ENCODE measurements at places on chromosomes 2 and 18.

GRCh38 chr2:127887776-127888130 is 2.0 kb upstream of the AMMECR1L start:
- no peak for DNase-seq

DNA sequence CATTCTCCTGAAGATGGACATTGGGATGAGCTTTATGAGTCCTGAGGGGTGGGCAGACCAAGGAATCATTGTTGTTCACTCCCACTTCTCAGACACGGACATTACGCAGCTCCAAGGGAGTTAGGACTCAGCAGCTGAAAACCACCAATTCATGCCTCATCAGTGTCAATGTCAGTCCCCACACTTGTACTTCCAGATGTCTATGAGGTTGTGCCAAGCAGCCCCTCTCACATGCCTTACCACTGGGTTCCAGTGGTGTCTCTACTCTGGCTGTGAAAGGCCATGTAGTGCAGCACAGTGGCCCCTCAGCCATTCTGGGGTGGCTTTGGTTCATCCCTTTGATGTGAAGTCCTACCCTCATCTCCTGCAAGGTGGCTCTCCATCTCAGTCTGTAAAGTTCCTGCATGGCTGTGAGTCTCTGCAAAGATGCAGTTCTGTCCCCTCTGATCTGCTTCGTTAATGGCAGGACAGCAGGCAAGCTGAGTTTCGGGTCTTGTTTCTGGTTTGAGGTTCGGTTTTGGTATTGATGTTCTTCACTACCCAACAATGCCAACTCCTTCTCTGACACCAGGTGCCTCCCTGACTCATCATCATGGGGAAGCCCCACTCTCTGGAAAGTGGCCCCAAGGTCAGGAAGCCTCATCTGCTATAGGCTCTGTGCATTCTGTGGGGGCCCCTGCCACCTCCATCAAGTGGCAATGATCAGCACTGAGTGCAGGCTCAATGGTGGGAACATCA is 14.0 kb upstream of the COL6A3 start:
- DNase-seq = no peak

DNA sequence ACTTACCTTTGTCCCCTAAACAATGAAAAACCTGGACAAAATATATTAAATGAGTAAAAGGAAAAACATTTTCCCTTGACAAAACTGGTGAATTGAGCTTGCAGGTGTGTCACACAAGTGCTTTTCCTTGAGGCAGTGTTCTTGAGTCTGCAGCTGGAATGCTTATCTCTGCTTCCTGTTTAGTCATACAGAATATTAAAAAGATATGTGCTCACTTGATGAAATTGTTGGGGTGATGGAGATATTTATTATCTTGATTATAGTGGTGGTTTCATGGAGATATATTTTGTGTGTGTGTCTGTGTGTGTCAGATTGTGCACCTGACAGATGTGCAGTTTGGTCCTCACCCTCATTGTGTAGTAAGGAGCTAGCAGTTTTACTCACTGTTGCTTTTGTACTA is 3.3 kb downstream of the TAF1B start:
- no peak for DNase-seq

- no peak for DNase-seq
Observed at GRCh38 chr2:238418196-238418998, 8.3 kb upstream of the ASB1 start.

DNA sequence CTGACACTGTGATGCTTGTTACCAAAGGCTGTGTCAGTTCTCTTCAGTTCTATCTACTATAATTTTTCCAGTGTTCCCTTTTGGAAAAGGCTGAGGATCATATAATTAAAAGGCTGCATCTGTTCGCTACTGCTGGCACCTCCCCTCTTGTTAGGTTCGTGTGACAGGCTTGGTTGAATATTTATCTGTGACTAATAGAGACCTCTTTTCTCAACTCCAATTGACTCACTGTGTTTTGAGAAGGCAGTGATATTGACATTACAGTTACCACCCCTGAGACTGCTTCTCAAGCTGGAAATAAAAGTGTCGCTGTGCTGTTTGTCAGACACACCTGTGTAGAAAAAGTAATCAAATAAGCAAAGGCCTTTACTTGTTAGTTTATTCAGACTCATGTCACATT is 205.5 kb upstream of the KCNH7 start:
- no peak for DNase-seq

- DNase-seq = no peak
Observed at GRCh38 chr2:28209864-28210263, 182.8 kb upstream of the FOSL2 start.

GRCh38 chr18:44679914-44680272 is 795 bp upstream of the SETBP1 start:
- DNase-seq = no peak

DNA sequence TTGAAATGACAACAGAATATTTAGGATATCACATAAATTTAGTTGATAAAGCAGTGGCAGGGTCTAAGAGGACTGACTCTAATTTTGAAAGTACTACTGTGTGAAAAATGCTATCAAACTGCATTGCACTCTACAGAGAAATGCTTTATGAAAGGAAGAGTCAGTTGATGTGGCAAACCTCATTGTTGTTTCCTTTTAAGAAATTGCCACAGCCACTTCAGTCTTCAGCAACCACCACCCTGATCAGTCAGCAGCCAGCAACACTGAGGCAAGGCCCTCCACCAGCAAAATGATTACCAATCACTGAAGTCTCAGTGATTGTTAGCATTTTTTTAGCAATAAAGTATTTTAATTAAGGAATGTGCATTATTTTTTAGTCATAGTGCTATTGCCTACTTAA is 488.7 kb upstream of the SLC39A10 start:
- DNase-seq = no peak

- DNase-seq = no peak
Observed at GRCh38 chr2:65826567-65826966, 394.2 kb upstream of the SPRED2 start.

DNA sequence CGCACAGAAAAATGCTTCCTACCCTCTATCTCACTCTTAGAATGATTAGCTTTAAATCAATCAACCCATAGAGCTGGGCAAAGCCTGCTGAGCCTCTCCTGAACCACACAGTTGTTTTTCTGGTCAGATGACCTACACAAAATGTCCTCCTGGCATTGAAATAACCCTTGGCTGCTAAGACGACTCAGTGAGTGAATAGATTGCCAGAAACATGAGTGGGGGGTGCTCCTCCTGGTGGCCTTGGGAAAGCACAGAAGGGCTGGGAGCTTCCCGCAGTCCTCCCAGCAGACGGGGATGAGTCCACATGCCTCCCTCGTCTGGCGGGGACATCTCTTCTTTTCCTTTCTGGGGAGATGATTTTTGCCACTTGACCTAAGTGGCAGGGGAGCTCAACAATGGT is 14.9 kb downstream of the MAL start:
- no peak for DNase-seq

DNA sequence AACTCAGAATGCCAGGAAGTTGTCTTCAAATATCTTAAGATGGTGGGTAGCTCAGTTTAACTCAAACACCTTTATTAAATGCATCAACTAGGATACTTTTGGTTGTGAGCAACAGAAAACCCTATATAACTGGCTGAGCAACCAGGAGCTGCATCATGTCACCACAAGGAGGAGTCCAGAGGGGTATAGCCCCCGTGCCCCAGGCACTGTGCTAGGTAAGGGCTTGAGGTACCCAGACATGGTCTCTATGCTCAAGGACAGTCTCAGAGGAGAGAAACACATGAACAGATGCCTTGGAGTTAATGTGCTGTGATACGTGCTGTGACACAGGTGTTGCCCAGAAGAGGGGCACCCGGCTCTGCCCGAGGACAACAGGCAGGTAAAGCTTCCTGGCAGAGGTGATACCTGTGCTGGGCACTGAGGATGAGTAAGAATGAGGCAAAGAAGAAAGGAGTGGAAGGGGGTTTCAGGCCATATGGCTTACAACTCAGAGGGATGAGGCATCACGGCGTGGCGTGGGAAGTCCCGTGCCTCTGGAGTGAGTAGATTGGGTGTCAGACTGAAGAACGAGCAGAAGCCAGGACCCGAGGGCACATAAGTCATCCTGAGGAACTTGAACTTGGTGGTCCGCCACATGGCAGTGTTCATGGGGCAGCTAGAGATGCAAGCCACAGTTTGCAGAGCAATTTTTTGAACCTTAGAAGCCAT is 32.0 kb upstream of the CAB39 start:
- no peak for DNase-seq

DNA sequence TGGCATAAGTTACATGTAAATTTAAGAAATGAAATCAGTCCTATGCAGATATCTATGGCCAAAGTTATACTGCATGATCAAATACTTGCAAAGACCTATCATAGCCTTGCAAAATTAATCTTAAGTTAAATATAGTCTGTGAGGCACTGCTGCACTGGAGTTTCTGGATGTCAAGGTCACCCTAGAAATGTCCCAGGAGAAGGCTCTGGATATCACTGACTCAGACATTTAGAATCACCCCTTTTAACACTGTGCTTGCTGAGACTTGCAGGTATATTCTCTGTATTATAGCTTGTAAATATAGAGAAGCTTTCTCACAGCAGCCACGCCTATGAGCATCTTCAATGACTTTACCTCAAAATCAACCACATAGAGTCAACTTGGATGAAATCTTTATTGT is 51.5 kb downstream of the ETAA1 start:
- no peak for DNase-seq

DNA sequence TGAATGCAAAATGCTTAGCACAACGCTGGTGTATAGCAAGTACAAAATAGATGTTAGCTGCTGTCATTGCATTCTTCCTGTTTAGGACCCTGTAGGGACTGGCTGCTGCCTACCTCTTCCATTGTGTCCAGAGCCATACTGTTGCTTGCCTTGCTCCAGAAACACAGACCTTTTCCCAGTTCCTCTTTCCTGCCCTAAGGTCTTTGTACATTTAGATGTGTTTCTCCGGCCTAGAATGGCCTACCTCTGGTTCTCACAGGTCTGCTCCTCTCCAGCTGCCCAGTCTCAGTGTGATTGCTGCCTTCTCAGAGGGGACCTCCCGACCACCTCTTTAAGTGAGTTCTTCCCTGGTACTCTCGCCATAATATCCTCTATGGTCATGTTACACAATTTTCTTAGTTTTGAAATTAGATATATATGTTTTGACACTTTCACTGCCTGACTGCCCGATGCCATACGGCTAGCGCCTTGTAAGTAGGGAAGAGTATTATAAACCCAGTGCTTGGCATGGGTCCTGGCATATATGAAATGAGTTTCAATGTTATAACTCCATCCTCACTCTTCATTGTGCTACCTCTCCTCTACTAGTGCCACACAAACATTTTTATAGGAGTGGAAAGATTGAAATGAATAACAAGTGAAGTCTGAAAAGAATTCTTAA is 48.3 kb downstream of the RFTN2 start:
- no peak for DNase-seq

DNA sequence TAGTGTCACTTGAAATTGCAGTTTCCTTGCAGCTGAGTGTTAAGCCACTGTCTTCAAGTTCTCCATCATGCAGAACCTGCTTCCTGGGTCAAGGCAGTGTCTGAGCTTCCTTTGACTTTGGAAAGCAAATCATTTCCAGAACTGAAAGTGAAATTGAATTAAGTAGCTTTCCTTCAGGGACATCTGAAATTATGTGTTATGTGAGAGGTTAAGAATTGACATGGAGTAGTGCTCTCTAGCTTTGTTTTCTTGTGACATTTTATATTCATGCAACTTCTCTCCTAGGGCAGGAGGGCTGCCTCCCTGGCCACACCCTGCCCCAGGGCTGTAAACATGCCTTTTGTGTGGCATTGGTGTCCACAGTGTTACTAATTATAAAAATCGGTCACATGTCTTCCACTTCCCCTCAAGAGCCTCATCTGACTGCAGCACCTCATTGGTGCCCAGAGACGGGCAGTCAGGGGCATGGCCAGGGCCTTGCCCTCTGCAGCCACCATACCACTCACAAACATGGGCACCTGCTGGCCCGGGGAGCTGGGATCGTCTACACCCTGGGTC is 14.4 kb downstream of the RAB12 start:
- no peak for DNase-seq

DNA sequence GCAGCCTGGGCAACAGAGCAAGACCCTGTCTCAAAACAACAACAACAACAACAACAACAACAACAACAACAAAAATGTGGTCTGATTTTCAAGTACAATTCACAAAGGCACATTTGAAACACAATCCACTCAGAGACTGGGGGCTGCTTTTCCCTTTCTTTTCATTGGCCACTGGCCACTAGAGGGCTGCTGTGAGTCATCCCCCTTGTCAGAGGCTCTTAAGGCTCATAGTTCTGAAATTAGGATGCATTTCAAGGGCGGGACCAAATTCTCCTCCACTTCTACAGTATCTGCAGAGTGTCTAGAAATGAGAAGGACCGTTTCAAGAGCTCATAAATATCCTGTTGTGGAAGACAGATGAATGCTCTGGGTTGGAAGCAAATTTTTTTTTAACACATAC is 285.4 kb downstream of the NRXN1 start:
- no peak for DNase-seq

DNA sequence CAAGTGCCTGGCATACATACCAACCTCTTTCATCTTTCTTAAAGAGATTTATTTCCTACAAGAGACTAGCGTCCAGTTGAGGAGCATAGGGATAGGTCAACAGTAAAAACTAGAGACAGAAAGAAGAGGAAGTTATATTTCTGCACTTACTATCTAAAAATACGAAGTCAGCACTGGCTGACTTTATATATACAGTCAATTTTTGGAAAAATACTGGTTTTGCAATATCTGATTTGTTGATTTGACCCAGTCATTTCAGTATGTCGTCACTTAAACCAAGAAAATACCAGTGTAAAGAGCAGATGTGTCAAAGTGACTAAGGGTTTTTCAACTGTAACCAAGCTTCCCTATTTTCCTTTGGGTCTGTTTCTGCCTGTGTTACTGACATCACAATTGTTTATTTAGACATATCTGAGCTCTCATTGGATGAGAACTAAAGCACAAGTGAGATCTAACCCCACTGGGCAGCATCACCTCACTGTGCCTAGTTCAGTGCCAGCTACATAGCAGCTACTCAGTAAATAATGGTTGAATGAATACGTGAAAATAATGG is 23.0 kb downstream of the CYTIP start:
- DNase-seq = no peak

DNA sequence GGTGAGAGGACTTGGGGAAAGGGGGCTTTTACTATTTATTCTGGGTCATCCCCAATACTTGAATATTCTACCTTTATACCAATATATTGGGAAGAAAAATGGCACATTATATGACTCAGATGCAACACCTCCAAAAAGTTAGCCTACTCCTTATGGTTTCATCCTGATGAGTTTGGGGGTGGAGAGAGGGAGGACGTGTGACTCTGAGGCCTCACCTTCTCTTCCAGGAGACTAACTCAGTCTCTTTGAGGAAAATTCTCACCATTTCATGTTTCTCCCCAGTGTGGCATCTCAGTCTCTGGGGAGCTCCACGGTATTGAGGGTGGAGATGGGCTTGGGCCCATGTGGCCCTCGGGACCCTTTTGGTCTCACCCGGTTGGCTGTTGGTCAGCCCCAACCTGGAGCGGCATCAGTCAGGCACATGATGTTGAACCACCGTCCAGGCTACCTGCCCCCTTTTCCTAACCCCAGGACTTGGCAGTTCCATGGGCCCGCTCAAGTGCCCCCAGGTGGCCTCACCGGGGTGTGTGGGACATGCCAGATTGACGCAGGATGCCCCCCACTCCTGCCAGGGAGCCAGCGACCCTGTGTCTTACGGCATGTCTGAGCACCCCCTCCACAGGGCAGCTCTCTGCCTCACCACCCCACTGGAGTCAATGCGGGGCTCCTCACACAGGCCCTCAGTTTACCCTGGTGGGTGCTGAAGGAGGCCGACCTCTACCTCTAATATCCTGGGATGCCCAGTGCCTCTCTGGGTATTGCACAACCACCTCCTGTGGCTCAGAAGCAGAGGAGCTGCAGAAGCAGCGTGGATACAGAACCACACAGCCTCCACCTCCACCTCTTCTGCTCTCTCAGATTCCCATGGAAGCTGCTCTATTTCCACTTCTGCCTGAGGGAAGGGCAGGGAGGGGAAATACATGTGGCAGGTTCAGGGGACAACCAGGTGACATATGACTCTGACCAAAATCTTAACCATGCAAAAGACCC is 297.4 kb downstream of the EIPR1 start:
- no peak for DNase-seq
